ENCODE measurements at places on chromosomes 3 and 15.

- no peak for DNase-seq
Measured at GRCh38 chr3:13839726-13840340, 40.0 kb downstream of the WNT7A start.

GRCh38 chr15:59104602-59104911, 389 bp upstream of the CCNB2 start:
- DNase-seq: no peak

DNA sequence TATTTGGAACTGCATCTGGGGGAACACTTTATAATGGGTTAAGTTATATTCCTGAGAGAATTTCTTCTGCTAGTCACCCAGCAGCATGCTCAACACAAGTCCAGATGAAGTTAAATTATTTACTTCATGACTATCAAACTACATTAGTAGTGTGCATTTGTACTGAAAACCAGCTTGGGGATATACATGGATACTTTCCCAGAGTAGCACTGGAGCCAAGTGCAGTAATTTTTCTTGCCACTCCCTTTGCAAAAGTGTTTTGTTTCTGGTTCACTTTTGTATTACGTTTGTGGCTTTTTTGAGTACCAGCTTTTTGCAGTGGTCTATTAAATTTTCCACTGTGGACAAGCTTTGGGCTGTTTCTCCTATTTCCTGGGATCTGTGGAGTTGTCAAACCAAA, 243.0 kb downstream of the AGBL1 start:
- DNase-seq: no peak

- no peak for DNase-seq
Measured at GRCh38 chr3:18572809-18573208, 147.7 kb upstream of the SATB1 start.

GRCh38 chr3:178056868-178057267, 479.4 kb upstream of the KCNMB2 start:
- no peak for DNase-seq

- peak; percentile 20 for DNase-seq
Measured at GRCh38 chr3:109050591-109051167, 67.3 kb downstream of the MORC1 start.

DNA sequence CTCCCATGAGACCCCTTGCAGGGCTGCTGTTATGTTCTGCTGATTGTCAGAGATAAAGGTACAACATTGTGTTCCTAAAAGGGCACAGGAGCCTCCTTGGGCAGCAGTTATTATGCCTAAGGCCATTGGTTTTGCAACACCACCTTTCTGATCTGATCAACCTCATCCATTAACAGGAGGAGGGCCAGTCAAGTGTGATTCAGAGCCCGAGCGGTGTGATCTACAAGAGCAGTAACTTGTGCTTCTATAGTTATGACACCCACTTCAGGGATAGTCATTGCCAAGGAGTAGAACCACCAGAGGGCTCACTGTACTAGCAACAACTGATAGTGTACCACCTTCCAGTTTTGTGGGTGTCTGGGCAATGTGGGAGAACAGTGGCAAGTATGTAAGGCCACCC, 1457.9 kb upstream of the CADM2 start:
- no peak for DNase-seq

- no peak for DNase-seq
Measured at GRCh38 chr15:57537072-57537471, 54.6 kb upstream of the MYZAP start.

DNA sequence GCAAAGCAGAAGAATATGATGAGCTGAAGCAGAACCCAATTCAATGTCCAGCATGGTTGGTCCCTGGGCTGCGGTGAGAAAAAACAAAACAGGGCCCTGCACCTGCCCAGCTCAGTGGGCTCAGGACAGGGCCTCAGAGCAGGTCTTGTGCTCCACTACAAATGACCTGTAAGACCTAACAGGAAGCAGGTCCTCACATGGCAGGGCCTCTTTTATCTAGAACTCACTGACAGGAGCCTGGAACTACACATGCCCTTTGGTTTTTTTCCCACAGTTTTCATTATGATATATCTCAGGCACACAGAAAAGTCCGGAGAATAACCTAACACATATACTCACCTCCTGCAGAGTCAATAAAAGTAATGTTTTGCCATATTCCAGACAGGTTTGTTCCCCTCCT, 38.4 kb downstream of the CCDC12 start:
- no peak for DNase-seq

GRCh38 chr3:78201091-78201490, 1161.2 kb downstream of the ROBO2 start:
- no peak for DNase-seq

- peak; percentile 4 for DNase-seq
Measured at GRCh38 chr15:74378848-74379247, 11.4 kb upstream of the CYP11A1 start.

GRCh38 chr15:62857411-62857853, 185.1 kb upstream of the TPM1 start:
- DNase-seq: no peak

DNA sequence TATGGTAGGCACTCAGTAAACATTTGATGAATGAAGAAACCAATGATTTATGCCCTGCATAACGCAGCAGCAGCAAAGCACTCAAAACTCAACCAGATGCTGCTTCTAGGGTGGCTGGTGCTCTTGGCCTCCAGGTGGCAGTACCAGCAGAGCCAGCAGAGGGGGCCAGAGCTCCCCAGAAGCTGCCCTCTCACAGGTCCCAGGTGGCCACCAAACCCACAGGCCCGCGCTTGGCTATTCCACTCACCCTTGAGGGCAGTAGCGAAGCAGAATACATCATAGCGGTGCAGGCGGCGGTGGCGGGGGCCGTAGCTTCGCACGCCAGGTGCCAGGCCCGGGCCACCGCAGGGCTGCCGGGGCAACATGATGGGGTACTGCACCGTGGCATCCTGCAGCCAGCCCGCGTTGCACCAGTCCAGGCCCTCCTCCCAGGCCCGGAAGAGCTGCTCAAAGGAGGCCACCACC, 16.6 kb downstream of the HAPLN3 start:
- DNase-seq: peak; percentile 85

DNA sequence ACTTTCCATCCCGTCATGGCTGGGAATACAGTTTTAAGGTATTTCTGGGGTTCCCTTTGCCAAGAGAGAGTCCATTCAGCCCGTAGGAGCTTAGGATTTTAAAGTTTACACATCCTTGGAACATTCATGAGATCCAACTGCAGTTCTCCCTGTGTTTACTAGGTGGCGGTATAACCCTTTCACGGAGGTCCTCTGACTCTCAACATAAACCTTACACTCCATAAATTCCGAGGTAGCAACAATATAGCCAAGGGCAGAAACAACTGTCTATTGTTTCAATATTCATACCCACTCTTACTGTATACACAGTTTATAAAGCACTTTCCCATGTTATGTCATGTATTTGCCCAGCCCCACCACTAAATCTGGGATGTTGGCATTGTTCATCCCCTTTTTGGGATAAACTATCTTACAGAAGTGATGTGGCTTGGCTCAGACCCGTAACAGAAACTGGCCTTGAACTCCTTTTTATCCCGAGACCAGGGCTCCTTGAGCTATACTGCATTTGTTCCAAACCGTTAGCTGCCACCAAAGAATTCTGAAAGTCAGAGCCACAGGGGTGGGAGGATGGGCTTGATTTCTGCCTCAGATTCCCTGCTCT, 69.2 kb upstream of the COL6A5 start:
- peak; percentile 65 for DNase-seq

DNA sequence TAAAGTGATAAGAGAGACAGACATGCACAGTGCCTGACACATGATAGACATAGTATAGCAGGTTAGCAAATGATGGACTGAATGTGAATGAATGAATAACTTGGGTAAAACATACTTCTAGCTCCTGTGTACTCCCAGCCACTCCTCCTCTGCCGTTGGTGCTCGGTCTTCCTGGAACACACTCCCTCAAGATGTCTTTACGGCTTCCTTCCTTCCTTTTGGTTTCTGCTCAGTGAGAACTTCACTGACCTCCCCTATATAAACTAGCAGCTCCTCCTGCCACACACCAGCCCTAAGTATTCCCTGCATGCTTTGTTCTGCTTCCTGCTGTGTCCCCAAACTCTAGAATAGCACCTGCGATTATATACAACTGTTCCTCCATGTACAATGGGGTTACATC, 50.2 kb downstream of the RAD54L2 start:
- DNase-seq: no peak

GRCh38 chr3:141114179-141114745, 63.1 kb downstream of the SPSB4 start:
- DNase-seq: no peak

- DNase-seq: no peak
Measured at GRCh38 chr3:31947671-31948091, 33.4 kb downstream of the OSBPL10 start.

- no peak for DNase-seq
Measured at GRCh38 chr3:44222337-44222736, 19.3 kb upstream of the TOPAZ1 start.

DNA sequence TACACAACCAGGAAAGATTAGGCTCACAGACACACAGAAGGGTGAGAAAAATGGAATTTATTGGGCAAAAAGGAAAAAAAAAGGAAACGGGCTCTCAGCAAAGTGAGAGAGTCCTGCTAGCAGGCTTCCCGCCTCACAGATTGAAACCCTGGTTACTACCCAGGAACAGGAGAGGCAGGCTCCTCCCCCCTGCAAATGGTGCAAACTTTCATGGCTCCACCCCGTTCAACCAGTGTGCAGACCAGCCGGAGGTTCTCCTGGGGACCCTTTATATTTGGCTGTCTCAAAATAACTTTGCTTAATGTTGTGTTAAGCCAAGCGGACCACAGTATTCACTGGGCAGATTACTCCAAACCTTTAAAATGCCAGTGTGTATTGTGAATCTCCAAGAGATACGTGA, 40.3 kb downstream of the IL1RAP start:
- no peak for DNase-seq

- DNase-seq: no peak
Measured at GRCh38 chr3:195173657-195174056, 97.3 kb downstream of the XXYLT1 start.

GRCh38 chr3:109926376-109926775, 589.0 kb upstream of the DPPA4 start:
- DNase-seq: no peak

GRCh38 chr3:28039829-28040228, 201.6 kb upstream of the CMC1 start:
- no peak for DNase-seq

- peak; percentile 53 for DNase-seq
Measured at GRCh38 chr3:197426121-197426566, 127.7 kb upstream of the DLG1 start.

GRCh38 chr3:53009826-53010539, 35.9 kb downstream of the SFMBT1 start:
- no peak for DNase-seq

GRCh38 chr3:126782536-126782935, 78.5 kb downstream of the CHCHD6 start:
- DNase-seq: no peak

DNA sequence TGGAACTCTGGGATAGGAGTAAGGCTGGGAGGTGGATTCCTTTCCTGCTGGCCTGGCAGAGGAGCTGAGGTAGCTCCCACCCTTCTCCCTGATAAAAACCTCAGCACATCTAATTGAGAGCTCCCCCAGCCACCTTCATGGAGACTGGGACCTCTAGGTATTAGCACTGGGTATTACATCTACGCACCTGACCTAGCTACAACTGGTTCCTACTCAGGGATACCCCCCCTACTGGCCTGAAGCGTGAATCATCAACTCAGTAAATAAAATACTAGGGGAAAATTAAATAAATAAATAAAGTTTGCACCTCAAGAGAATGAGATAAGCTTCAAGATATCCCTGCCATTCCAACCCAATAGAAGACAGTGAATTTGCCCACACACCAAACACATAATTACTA, 140.4 kb downstream of the NEK10 start:
- DNase-seq: no peak

DNA sequence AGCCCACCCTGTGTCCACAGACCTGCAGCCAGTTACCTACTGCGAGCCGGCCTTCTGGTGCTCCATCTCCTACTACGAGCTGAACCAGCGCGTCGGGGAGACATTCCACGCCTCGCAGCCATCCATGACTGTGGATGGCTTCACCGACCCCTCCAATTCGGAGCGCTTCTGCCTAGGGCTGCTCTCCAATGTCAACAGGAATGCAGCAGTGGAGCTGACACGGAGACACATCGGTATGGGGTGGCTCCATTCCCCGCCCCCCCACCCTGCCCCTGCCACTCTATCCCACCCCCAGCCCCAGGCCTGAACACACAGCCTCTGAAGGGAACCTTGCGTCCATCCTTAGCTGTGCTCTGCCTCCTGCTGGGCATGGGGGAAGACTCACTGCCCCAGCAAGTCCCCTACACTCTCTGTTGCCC, 73.2 kb downstream of the AAGAB start:
- no peak for DNase-seq

DNA sequence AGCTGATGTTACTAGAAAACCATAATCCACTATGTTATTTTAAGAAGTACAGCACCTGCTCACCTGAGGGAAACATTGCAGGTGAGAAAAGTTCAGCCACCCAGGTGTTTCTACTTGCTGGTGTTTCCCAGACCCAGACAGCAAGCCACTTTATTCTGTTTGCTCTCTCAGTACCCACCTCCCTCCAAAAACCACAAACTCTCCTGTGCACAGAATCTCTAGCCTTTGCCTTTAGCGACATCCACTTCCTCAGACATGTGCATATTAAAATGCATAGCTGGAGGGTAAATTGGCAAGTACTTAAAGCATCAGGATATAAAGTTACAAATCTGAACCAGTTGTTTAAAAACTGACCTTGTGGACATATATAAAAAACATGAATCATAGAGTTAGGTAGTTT, 36.7 kb downstream of the VGLL3 start:
- DNase-seq: no peak

GRCh38 chr3:12895391-12896062, 54.2 kb upstream of the RPL32 start:
- no peak for DNase-seq

DNA sequence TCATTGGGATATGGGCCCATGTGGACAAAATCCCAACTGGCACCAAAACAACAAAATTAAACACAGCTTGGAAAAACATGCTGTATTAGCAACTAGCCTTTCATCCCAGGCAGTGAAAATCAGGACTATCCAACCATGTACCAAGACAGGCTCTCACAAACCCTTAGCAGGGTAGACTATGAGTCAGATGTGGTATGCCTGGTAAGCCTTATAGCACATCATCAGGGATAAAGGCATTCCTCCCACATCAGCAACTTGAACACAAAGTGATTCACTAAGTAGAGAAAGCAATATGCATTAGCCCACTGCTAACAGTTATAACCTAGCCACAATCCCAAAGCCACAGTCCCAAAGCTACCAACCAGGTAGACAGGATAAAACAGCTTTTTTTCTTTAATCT, 8.0 kb downstream of the CEP152 start:
- no peak for DNase-seq

DNA sequence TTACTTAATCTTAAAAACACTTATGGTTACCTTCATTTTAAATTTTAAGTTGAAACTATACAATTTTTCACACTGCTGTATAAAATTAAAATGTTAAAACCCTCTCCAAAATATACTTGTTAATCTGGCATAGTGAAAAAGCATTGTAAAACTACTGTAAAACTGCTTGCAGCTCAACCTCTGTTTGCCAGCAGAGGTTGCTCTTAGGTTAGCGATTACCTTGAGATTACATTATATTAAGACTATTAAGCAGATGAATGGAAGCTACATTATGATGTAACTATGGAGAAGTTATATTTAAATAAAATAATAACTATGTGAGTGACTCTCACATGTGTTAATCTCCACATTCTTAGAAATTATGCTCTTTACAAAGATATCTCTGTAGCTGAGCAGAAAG, 143.6 kb upstream of the SLITRK3 start:
- no peak for DNase-seq

GRCh38 chr15:72472992-72473610, 1.0 kb upstream of the ARIH1 start:
- DNase-seq: no peak

Data from SK-N-SH (cell line).